ENCODE measurements at places on chromosomes 6 and 20. TPM values are rescaled to one million over a fixed set of nuclear protein-coding genes. Genes with fewer than 3 reads are reported as not detected.

Gene LY6G6C
- not detected for total RNA-seq

Gene GABRR2
- 0.63 TPM for total RNA-seq

Gene HAO1
- not detected for total RNA-seq

Gene ADGB
- total RNA-seq = not detected

Gene PSMB1
- 208 TPM for total RNA-seq

Gene SPATS1
- total RNA-seq = not detected

Gene NOTCH4
- total RNA-seq = 5.6 TPM

Gene SH3BGRL2
- total RNA-seq = 26.1 TPM

Gene BPIFA1
- not detected for total RNA-seq

Gene PREP
- 13.5 TPM for total RNA-seq

All from mononuclear cell (primary cell).